Renal pelvis (tissue), 12 donors: ENCODE measurements at places on chromosomes 1 and 21. TPM values are rescaled to one million over a fixed set of nuclear protein-coding genes. Genes with fewer than 3 reads are reported as not detected.

GRCh38 chr1:248013229-248013710 lies at the start of gene OR2L5:
Gene OR2L5, plus strand, starts transcription at chr1:248013660. Its CDS starts 8,288 bp downstream, at chr1:248021948.
- DNase-seq = no peak

GRCh38 chr1:156876281-156876680 lies 15.6 kb downstream of the NTRK1 start:
- no peak for DNase-seq

PPCS gene
- polyA plus RNA-seq = 75.0 TPM

- no peak for DNase-seq
Measured at GRCh38 chr1:52669696-52670095, 28.5 kb downstream of the COA7 start.

AK5 gene
- 2.7 TPM for polyA plus RNA-seq

- DNase-seq = no peak
Measured at GRCh38 chr1:81672766-81673165, 128.0 kb upstream of the ADGRL2 start.
